ENCODE measurements at places on chromosomes 3 and 15.

GRCh38 chr3:119343719-119344118 is 49.5 kb downstream of the ARHGAP31 start:
- no peak for DNase-seq

DNA sequence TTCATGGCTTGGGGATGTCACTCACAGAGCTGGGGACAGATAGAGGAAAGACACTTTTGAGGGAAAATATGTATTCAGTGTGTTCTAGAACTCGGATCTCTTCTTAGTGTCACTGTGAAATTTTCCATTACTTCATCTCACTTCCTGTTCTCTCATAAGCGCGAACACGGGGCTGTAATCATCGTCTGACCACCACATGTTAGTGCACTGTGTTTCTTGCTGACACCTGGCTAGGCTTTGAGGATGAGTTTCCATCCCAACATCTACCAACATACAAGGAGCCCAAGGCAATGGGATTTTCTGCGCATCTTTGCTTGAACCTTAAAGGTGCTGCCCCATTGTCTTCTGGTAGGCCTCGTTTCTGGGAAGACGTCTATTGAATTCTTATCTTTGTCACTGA is 84.0 kb downstream of the LIPC start:
- no peak for DNase-seq

GRCh38 chr3:194894538-194894937 is 208.9 kb downstream of the FAM43A start:
- DNase-seq = no peak

DNA sequence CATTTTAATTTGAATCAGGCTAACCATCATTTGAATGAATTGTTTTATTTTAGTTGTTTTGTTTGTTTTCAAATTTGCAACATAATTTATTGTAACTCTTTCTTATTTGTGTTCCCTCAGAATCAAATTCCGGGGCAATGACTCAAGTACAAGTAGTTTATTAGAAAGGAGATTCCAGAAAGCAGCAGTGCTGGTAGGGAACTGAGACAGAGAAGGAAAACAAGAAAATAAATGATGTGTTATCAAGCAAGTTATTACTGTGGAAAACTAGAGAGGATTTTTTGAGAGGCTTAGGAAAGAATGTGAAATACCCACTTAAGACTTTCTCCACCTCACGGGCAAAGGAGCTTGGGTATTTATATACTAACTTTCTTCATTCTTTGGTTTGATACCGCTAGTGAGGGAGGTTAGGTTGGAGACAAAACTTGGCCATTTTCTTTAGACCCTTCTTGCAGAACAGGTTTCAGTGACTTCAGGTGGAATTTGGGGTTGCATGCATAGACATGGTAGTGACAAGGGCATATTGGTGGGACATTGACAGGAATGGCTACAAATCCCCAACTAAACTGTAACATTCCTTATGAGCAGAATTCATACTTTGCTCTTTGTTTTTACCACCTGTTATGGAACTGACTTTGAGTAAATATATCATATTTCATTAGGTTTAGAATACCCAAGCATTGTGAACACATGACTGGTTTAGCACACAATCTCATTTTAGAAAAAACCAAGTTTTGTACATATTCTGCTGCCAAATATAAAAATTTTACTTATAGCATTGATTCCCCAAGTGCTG is 254.3 kb downstream of the ZBBX start:
- DNase-seq = no peak

DNA sequence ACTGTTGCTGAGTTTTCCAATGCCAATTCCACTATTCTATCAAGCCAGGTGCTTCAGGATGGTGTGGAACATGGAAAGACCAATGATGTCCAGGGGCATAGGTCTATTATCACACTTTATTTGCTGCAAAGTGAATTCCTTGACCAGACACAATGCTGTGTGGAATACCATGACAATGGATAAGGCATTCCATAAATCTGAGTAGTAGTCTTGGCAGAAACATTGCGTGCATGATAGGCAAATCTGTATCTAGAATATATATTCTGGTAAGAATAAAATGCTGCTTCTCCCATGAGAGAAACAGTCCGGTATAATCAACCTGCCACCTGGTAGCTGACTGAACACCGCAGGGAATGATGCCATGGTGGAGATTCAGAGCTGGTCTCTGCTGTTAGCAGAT is 70.0 kb upstream of the ALDH1A3 start:
- no peak for DNase-seq

DNA sequence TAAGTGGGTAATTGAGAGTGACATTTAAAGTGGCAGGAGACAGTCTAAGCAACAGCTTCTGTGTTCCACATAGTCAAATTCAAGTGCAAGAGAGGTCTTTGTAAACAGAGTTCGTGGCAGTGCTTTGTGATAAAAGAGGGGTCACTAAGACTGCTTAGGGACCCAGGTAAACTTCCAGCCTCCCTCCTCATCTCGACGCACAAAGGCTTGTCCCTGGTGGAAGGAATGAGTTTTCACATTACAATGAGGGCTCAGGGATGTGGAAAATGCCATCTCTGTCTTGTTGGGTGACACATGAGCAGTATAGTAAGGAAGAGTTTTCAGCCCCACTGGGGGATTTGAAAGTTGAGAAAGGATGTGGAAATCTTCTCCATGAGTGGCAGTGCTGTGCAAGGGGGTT is 7.3 kb downstream of the GMNC start:
- DNase-seq = no peak

- no peak for DNase-seq
Measured at GRCh38 chr3:56933803-56934202, 126.7 kb upstream of the SPATA12 start.

Data from NCI-H1092 (cell line).